Common myeloid progenitor, CD34-positive (primary cell): ENCODE measurements at places on chromosomes 16 and 17.

DNA sequence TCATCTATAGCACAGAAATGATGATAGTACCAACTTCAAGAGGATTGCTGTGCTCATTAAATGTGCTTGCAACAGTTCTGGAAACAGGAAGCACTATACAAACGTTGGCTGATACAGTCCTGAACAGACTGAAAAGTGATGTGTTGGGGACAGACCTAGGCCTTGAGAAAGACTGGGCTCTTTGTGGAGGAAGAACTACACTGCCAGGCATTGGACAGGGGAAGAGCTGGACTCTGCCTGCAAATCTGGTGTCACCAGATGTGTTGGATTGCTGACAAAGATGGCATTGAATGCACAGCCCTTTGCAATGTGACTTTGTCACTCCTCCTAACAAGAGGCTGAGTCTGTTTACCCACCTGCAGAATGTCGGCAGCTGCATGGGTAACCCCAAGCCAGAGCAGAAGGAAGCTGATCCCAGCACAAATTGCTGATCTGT lies 12.4 kb upstream of the ST6GALNAC2 start:
- DNase-seq = peak; percentile 23

GRCh38 chr16:66905633-66906539 lies 12.8 kb downstream of the CDH16 start:
- DNase-seq = peak; percentile 36

DNA sequence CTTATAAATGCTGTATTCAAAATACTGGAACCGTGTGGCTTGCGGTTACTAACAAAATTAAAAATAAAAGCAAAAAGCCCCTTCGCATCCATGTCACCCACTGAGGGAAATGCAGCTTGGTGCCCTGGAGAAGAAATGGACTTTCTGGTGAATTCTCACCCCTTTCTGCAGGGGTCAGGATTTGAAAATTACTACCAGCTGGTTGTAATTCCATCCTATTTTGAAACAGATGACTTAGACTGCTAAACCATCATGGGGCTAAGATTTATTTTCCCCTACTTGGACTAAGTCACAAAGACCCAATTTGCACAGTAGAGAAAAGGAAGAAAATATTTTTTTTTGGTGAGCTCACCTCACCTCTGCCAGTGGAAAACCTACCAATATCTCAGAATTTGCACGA lies 111.4 kb upstream of the MYOCD start:
- DNase-seq = no peak

GRCh38 chr16:66849549-66849948 lies 5.3 kb downstream of the CA7 start:
- DNase-seq = no peak

GRCh38 chr17:56594320-56595107 lies 1.0 kb downstream of the NOG start:
- DNase-seq = peak; percentile 66

GRCh38 chr17:32627239-32627996 lies 140.6 kb downstream of the CDK5R1 start:
- no peak for DNase-seq

DNA sequence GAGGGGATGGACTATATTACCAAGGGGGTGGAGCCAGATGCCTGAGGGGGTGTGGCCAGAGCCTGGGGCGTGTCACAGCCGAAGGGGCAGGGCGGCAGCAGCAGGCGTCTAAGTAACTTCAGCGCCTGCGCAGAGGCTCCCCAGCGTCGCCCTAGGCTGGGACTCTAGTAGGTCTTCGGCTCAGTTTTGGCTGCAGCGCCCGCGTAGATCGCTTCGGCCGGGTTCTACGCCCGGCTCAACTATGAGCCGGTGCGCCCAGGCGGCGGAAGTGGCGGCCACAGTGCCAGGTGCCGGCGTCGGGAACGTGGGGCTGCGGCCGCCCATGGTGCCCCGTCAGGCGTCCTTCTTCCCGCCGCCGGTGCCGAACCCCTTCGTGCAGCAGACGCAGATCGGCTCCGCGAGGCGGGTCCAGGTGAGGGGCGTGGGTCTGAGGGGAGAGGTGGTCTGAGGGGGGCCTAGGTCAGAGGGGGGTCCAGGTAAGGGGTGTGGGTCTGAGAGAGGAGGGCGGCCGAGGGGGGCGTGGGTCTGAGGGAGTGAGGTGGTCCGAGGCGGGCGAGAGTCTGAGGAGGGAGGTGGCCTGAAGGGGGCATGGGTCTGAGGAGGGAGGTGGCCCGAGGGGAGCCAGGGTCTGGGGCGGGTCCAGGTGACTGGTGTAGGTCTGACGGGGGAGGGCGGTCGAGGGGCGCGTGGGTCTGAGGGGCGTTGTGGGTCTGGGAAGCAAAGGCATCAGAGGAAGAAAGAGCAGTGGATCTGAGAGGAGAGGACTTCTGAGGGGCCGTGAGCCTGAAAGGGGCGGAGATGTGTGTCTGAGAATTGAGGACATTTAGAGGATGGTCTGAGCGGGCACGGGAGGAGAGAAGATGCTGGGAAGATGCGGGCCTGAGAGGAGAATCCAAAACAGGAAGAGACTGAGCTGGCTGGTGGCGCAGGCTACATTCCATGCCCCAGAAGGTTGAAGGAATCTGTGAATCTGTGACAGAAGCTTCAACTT lies at the start of gene LPCAT2:
LPCAT2 (plus strand) TSS at position 132 of the 991 bp plus-strand sequence; CDS start at position 242, 110 bp downstream.
- peak; percentile 89 for DNase-seq

GRCh38 chr16:77531752-77532151 lies 96.9 kb upstream of the ADAMTS18 start:
- DNase-seq = no peak

DNA sequence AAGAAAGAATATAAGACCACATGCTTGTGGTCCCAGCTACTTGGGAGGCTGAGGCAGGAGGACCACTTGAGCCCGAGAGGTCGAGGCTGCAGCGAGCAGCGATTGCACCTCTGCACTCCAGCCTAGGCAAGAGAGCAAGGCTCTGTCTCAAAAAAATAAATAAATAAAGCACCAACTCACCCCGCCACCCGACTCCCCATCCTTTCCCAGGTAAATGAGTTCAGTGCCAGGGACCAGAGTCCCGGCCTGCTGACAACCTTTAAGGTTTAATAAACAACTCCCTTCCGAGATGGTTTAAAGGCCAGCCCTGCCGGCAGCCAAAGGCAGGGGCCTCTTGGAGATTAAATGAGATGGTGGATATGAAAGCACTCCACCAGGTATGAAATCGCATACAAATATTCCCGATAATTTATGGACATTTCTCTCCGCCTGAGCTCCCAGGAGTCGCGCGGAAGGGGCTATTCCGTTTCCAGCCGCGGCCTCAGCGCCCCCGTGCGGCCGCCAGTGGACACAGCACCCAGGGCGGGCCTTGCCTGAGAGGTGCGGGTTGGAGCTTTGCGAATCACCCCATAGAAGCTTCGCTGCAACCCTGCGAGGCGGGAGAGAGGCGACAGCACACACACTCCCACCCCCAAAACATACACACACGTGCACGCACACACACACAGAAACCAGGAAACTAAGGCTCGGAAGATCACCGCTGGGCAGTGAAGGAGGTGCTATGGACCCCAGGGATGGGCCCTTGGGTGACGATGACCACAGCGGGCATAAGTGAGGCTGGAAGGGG lies 4.0 kb upstream of the RPL38 start:
- DNase-seq = no peak

- DNase-seq = no peak
These were observed 10.2 kb downstream of the KATNB1 start for GRCh38 chr16:57745768-57746167.

DNA sequence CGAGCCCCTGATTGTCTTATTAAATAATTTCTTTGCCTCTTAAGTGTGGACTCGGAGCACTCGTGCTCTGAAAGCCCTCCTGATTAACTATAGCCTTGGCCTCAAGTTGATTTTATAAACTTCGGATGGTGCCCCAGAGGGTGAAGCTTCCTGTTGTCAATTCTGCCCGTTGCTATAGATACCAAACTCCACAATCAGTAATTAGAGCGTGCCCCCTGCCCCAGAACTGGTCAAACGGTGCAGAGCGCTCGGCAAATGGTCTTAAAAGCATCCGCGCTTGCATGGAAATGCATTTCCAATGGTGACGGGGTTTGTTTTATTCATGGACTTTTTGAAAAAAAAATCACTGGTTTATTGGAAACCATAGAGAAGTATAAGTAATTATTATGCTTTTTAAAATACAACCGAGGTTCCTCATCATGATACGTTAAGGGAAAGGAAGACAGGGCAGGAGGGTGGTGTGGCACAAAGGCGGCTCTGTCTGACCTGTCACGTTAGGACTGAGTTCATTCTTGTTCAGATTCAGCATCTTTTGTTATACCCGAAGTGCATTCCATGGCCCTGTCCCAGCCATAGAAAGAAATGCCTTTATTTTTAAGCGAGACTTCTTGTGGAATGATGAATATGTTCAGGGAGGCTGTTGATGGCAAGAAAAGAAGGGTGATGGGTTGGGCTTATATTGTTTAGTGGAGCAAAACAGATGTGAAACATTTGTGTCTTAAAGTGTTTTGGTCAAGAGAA lies 476.4 kb downstream of the MAF start:
- no peak for DNase-seq

DNA sequence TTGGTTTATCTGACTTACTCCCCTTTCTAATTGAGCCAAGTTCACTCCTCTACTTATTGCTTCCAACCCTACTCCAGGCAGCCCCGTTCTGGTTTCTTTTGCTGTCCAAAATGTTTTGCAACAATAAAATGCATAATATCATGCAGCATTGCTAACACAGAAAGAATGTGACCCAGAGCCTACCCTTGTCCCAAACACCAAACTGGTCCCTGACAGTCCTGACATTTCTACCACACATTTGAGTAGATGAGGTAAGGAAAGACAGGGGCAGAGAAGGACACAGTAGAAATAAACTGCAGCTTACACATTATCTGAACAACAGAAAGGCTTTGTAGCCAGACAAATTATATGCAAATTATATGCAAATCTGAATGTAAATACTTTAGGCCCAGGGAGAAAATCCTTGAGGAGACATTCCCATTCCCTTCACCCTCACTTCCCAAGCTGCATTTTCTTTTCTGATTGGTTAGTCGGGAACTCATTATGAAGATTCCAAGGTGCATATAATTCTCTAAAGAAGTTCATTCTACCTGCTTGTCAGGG lies 31.6 kb downstream of the SOX9 start:
- no peak for DNase-seq

- no peak for DNase-seq
These were observed 53.7 kb upstream of the TEKT3 start for GRCh38 chr17:15395091-15395490.

DNA sequence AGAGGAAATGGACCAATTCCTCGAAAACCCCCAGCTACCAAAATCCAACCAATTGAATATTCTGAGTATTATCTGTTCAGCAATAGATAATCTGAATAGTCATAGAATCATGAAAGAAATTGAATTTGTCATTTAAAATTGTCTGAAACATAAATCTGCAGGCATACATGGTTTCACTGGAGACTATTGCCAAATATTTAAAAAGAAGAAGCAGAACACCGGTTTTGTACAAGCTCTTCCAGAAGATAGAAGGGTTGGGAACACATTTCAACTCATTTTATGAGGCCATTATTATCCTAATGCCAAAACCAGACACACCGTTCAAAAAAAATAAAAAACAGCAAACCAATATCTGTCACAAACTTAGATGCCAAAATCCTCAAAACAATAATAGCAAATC lies 195.5 kb downstream of the RPTOR start:
- no peak for DNase-seq

DNA sequence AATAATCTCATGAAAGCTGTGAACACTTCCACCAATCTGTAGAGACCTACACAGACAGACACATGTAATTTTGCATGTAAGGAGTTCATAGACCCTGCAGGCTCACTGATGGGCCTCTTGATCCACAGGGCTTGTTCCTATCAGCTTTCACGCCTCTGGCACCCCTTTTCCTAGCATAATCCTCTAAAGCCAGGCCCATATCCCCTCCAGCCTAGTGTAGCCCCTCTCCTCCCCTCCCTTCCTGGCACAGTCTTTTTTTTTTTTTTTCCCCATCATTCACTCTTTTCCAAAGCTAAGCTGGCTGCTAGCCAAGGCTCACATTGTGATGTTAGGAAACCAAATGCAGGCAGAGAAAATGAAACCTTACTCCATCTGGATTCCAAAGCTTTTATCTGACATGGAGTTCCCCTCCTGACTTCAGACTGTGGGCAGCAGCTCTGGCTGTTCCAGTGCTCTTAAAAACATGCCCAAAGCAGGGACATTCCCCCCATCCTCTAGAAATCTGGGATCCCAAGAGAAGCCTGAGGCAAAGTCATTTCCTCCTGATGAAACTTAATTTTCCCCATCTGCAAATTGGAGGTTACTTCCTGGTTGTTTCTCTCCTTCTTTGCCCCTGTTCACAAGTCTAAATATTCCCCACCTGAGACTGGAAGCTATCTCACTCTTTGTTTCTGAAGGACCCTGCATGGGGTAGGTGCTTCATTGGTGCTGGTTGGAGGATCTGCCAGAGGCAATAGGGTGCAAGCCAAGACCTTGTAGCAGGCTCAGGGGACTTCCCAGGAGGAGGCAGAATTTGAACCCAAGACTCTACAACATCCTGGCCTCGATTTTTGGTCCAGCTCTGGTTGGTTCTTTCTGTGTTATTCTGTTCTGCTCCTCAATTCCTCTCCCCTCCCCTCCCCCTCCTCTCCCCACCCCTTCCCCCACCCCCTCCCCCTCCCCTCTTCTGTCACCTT lies 9.9 kb upstream of the CCL5 start:
- no peak for DNase-seq

GRCh38 chr17:28404007-28404406 lies 2.0 kb downstream of the SLC46A1 start:
- no peak for DNase-seq

DNA sequence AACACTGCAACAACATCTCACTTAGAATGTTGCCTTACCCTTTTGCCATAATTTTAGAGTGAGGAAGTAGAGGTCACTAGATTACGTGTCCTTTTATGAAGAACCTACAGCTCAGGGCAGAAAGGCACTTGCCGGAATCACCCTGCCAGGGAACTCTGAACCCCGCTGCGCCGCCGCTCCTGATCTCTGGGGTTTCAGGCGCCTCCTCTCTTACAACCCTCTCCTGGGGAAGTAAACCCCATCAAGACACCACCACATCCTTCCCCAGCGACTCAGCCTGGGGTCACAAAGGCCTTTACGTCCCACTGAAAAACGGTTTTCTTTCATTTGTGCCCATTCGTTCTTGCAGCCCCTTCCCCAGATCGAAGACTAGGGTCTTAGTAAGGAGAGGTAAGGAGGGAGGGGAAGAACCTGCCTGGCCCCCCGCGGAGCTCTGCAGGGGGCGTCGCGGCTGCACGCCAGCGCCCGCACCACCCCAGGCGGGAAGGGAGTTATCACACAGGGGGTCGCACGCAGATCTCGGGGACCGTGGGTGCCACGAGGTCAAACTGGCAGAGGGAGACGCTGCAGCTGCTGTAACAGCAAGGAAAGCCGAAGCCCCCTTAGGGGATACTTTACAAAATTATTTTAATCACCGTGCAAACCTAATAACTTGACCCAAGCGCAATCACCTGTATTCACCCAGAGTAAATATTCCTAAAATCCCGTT lies 1.0 kb upstream of the HLF start:
- DNase-seq = peak; percentile 65

- DNase-seq = peak; percentile 93
These were observed 45.8 kb upstream of the PVALEF start for GRCh38 chr17:81119223-81120148.

GRCh38 chr17:38419508-38419981 lies 8.7 kb upstream of the ARHGAP23 start:
- DNase-seq = no peak

- no peak for DNase-seq
These were observed 324.3 kb downstream of the FOXL1 start for GRCh38 chr16:86902656-86903001.
